Activated naive CD4-positive, alpha-beta T cell treated with Interleukin-2 at 50 U/mL for 16 hours (primary cell): ENCODE measurements at places on chromosomes 5 and 9.

GRCh38 chr5:140113180-140113698 is 670 bp upstream of the PURA start:
- DNase-seq: peak; percentile 23

GRCh38 chr9:125932012-125932411 is 184.8 kb downstream of the PBX3 start:
- no peak for DNase-seq

DNA sequence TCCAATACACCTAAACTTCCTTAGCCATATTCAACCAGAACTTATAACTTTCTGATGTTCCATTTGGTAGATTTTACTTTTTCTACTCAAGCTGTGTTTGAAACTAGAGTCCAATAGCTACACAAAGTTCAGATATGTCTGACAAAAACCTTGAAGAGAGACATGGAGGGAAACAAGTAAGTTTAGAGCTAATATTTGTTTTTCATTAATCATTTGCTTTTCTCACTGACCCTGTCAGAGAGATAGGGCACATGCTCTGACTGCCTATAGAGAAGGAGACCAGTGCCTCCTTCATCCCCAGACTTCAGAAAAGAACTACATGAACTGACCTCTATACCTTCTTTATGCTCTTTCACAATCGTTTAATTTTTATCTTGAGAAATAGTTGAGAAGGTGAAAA is 157.0 kb upstream of the PPP1R2B start:
- no peak for DNase-seq

GRCh38 chr9:110601098-110601497 is 21.6 kb upstream of the SVEP1 start:
- no peak for DNase-seq

GRCh38 chr5:64147849-64148441 is 17.7 kb upstream of the RNF180 start:
- no peak for DNase-seq

DNA sequence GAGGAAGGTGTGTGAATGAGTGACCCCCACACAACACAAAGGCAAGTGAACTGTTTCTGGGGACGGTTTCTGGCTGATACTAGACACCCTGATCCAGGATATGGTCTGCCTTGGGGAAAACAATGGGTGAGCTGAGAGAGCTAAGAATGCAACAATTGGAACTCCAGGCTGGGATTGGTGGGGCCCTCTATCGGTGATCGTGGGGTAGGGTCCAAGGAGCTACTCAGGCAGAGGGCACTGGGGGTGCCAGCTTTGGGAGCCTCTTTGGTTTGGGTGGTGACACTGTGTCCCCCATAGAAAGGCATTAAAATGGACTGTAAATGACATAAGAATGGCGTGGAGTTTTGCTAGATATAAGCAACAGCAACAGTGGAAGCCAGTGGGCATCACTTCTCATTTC is 439.1 kb downstream of the DMAC1 start:
- no peak for DNase-seq
